Large intestine (tissue), 12 donors: ENCODE measurements at places on chromosomes 1 and 21.
A peak's percentile ranks its signal among the peaks of the same experiment; 100 is the strongest.

DNA sequence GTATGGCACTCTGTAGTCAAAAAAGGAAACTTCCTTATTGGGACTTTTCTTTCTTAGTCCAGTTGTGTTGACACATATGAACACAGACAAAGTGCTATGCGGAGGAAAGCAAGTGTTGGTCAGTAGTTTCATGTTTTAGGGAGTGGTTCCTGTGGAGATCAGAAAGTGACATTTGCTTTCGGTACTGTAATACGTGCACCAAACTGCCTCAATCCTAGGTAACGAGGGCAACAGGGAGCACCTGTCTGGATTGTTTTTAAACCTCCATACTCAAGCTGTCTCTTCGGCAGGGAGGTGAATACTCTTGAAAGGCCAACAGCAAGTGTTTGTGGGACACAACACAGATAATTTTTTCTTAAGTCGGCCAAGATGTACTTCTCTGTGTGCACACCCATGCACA lies 9.1 kb downstream of the RHOU start:
- no peak for DNase-seq

DNA sequence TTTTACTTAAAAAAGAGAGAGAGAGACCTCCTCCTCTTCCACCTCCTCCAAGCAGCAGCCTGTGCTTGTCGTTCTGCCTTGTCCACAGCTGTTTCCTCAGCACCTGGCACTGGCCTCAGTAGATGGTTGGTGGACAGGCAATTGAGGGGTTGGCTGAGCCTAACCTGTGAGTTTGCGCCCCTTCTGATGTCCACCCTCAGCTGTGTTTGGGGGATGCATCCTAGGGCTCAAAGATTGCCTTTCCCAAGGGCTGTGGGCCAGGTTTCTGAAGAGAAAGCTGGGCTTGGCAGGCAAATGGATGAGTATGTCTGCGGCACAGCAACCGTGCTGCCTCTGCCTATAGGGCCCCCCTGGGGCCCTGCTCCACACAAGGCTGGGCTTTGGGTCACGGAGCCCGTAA lies 35.1 kb upstream of the KDM4A start:
- DNase-seq = no peak

DNA sequence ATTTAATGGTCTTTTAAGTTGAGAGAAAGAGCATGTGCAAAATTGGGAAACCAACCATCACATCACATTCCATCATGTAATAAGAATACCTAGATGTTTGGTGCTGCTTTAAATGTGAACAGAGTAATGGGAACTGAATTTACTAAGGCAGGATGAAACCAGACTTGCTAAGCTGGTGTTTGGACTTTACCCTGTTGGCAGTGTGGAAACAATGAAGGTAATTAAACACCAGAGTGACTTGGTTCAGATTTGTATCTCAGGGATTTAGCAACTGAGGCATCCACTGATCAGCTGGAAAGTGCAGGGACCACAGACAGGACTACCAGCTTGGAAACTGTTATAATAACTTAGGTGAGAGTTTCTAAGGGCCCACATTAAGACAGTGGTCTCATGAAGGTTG lies 263.4 kb downstream of the OLFM3 start:
- peak; percentile 49 for DNase-seq

DNA sequence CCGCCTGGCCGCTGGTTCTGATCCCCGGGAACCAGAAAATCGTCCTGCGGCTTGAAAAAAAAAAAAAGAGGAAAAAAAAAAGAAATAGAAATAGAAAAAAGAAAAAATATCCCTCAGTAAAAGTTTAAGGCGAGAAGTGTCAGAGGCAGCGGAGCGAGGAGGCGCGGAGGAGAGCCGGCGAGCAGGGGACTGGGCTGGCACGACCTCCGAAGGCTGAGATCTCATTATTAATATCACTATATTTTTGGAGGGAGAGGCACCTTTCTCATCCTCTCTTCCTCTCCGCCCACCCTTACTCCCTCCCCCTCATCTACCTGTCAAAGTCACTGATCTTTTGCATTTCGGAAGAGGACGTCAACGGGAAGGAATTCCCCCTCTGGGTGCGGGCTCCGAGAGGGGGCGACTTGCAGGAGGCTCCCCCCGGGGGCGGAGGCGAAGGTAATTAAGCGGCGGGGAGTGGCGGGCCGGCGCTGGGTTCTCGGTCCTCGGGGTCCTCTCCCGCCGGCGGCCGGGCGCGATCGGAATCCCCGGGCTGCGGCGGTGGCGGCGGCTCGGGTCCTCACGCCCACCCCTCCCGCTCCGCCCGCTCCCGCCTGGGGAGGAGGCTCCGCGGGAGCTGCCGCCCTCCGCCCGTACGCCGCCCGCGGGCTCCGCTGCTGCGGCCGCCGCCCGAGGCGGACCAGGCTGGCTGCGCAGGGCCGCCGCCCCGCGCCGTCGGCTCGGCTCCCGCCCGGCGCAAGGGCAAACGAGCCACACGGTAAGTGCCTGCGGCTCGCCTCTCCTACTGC lies at the start of gene NTNG1:
Gene NTNG1 (plus strand): TSS at position 337 of the 788 bp plus-strand sequence.
- no peak for DNase-seq

GRCh38 chr1:227325156-227325555 lies 6.9 kb upstream of the CDC42BPA start:
- no peak for DNase-seq

DNA sequence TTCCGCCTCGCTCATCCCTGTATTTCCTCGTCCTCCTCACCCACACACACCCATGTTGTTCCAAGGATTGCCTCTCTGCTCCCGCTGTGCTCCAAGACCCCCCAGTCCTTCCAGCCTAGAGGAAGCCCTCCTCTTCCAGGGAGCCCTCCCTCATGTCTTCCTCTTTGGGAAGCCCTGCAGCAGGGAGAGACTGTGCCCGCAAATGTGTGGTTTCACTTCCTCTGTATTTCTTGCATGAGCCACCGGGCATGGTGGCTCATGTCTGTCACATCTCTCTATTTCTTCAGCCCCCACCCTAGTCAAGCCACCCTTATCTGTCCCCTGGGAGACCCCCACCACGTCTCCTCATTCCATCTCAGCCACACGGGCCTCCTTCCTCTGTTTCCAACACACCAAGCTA lies 57.5 kb upstream of the PAX7 start:
- DNase-seq = no peak

DNA sequence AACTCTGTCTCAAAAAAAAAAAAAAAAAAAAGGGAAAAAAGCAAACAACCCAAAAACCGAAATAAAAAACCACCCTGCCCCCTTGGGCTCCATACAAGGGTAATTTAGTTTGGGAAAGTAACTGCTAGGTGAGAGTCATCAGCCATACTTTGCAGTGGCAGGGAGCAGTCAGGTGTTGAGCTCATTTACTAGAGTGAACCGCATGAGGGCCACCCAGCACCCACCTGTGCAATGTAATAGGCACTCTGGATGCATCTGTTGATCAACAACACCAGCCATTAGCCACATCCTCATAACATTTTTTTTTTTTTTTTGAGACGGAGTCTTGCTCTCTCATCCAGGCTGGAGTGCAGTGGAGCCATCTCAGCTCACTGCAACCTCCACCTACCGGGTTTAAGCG lies 9.1 kb downstream of the INAVA start:
- DNase-seq = no peak

DNA sequence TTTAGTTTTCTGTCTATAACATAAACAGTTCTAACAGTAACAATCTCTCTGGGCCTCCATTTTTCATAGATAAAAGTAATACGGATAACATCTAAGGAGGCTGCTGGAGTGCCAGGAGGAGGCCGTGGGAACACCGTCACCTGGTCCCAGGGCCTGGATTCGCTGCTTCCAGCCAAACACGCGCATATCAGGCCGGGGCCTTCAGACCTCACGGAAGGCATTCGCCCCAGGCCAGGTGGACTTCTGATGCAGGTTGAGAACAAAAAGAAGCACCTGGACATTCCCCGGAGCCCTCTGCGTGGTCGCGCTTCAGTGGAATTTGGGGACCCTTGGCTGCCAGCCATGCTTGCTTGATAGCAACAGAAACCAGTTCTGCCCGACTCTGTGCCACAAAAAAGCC lies 113.1 kb upstream of the GUCA2B start:
- DNase-seq = no peak

GRCh38 chr1:151133018-151133806 lies 13.2 kb downstream of the SEMA6C start:
- DNase-seq = no peak

GRCh38 chr1:160741612-160742348 lies 2.7 kb downstream of the SLAMF7 start:
- DNase-seq = no peak

DNA sequence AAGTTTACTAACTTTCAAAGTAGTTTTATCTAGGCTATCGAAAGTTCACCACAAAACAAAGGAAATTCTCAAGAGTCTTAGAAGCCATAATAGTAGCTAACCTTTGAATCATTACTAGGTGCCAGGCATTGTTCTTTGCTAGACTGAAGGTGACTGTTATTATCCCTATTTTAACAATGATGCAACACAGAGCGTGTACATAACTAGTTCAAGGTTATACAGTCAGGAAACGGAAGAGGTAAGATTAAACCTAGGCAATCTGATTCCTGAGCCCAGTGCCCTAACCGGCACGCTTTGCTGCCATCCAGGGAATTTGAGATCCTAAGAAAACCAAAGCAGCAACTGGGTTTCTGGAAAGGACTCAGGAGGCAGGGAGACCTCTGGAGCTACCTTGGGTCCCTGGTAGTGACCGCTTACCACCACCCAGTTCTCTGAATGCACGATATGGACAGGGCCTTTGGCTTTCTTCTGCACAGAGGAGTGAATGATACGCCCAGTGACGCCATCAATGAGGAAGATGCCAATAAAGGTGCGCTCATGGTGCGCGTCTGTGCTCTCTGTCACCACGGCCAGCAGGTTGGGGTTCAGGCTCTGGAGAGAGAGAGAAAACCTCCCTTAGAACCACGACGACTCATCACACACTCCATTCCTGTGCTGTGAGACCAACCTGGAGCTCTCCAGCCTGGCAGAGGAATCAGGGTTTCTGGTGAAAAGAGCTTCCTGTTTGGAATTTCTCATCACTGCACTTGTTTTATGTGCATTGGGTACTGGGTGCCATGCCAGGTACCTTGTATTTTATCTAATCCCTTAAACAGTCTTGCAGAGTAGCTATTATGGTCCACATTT lies 13.1 kb upstream of the UBR4 start:
- no peak for DNase-seq
